ENCODE measurements at places on chromosomes 16 and 17.

DNA sequence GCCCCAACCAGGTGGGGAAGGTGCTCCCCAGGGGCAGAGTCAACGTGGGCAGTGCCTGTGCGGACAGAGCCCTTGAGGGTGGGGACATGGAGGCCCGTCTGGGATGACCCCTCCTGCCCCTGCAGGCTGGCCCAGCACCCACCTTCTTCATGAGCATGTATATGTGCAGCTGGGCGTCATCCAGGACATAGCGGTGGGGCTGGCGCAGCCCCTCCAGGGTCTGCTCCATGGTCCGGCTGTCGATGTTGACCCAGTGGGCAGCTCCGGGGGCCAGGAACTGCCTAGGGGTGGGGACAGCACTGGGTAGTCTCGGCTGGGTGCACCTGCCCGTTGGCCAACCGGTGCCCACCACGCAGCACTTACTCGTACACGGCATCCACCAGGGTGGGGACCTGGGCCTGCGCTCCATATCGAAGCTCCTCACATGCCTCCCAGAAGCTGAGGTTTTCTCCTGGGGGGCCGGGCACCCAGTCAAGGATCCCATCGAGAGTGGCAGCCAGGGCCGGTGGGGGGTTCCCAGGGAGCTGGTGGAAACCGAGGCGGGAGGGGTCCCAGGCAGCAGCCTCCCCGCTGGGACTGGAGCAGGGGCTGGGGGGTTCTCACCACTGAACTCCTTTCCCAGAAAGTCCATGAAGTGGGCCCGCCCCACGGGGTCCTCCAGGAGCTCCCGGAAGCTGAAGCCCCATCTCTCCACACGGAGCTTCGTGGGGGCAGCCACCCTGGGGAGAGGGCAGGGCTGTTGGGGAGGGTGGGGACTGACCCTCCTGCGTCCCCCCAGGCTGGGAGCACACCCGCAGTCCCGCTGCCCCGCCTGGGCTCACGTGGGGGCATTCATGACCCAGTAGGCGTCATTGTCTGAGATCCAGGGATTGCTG lies 5.1 kb downstream of the RGS11 start:
- DNase-seq = no peak

DNA sequence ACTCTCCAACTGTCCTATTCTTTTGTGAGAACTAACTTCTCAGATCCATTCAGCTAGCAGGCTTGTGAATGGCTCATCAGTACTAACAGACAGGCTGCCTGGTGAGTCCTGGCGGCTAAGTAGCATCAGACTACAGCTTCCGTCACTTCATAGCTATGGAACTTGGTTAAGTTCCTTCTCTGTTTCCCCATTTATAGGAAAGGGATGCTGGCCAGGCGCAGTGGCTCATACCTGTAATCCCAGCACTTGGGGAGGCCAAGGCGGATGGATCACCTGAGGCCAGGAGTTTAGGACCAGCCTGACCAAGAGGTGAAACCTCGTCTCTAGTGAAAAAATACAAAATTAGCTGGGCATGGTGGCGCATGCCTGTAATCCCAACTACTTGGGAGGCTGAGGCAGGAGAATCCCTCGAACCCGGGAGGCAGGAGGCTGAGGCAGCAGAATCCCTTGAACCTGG lies 49.9 kb upstream of the TANGO6 start:
- no peak for DNase-seq

- no peak for DNase-seq
Measured at GRCh38 chr17:14297161-14297851, 3.6 kb upstream of the HS3ST3B1 start.

DNA sequence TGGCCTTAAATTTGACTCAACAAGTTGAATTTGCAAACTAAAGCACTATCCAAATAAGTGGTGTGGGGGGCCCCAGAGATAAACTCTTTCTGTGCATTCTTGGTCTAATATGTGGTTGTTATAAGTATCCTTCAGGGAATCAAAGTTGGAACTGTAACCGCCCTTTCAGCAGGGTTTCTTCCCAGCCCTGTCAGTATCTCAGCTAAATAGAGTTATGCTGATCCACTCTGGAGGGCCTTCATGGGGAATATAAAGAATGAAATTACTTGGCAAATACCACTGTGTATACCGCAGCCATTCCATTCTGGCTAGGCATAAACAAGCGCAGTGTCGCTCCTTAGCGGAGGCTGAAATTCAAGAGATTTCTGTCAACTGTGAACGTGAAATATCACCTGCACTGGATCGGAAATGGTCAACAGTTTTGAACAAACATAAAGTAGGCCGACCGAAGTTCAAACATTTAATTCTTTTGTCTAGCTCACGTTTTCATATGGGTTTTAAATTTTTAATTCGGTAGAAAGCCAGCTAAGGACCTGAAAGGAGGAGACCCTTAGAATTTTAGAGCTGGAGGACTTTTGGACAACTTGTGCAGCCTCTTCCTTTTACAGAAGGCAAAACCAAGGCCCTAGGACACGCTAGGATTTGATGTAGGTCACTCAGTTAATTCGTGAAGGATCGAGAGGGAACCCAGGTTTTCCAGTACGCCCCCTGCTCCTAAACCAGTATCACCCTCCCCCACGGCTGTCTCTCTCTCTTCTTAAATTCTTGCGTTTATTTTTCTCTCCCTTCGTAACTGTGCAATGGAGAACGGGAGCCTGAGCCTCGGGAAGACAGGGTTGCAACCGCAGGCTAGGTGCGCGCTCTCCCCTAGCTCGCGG lies 74.7 kb downstream of the CHD9 start:
- no peak for DNase-seq

DNA sequence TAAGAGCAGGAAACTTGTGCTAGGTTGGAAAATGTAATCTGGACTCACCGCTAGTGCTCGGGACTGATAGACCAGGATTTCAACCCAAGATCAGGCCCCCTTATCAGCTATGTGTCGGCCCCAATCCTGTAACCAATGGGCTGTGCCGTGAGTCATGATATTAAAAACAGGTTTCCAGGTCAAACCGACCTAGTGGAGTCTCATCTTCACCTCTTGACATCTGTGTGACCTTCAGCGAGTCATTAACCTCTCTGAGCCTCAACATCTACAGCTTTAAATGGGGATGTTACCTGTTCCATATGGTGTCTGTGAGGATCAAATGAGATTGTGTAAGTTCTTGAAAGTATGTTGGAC lies 512 bp downstream of the PMM2 start:
- no peak for DNase-seq

DNA sequence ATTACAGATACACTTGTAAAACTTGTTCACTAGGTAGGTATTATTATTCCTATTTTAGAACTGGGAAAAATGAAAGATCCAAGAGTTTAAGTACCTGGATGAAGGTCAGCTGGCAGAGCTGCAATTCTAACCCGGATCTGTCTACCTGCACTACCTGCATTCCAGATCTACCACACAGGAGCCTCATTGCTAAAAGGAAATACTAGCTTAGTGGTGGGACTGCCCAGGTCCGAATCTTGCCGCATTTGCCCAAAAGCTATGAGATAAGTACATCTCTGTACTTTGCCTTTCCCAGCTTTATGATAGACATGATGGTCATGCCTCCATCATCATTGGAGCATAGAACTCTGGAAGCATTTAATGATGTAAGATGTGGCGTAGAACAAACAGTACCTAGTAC lies 36.8 kb upstream of the TEKT3 start:
- DNase-seq = no peak

- no peak for DNase-seq
Measured at GRCh38 chr17:8345951-8346665, 6.5 kb downstream of the ODF4 start.

- no peak for DNase-seq
Measured at GRCh38 chr16:89484923-89485679, 5.3 kb downstream of the ANKRD11 start.

DNA sequence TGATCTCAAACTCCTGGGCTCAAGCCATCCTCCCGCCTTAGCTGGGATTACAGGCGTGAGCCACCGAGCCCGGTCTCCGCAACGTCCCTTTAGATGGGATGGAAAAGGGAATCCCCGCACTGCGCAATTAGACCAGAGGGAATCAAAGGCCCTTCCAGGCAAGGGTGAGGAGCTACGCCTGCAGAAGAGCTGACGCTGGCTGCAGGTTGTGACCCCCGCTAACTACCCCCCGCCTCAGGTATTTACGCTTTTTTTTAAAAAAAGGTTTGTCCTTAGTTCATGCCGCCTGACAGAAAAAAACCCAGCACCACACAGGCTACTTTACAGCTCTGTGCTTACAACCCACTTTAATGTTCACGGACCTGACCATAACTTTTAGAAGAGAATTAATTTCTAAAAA lies 26.9 kb downstream of the ZCCHC14 start:
- no peak for DNase-seq

GRCh38 chr16:67111951-67112444 lies 2.3 kb downstream of the PHAF1 start:
- DNase-seq = no peak

- DNase-seq = no peak
Measured at GRCh38 chr17:897970-898619, 81.5 kb downstream of the NXN start.

DNA sequence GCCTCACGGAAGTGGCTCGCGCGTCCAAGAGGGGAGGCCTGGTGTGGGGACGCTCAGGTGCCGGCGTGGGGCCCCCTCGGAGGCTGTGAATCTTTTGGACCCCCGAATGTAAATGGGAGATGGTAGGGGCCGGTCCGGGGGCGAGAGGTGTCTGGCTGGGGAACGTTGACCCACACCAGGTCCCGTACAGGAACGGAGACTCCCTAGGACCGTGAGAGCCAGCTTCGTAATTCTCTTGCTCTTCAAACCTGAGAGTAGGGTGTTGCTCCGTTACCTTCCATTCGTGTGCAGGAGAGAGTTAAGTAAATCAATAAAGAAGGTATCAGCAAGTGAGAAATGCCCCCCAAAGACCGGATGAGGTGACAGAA lies 481 bp downstream of the LYRM1 start:
- DNase-seq = no peak

GRCh38 chr16:57304169-57305061 lies 19.9 kb upstream of the PLLP start:
- DNase-seq = no peak

DNA sequence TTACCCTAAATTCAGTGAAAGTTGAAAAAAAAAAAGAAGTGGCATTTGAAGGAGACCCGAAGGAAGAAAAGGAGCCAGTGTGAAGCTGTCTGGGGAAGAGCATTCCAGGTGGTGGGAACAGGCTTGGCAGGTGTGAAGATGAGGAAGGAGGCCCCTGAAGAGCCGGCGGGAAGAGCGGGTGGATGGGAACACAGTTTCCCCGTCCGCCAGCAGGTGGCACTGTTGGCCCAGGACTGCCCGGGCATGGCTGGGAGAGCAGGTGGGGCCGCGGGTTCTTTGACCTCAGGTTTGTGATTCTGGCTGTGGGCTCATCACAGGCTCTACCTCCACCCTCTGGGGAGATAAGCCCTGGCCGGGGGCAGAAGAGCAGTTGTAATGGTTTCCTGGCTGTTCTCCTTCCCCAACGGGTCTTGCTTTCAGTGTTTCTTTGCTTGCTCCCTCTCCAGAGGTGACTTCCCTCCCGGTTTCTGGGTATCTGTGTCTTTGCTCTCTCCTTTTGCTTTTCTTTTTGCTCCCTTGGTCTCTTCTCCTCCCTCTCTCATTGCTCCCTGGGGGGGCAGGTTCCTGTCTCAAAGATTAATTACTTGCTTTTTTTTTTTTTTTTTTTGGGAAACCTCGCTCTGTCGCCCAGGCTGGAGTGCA lies 32.3 kb downstream of the RAP1GAP2 start:
- DNase-seq = peak; percentile 84

DNA sequence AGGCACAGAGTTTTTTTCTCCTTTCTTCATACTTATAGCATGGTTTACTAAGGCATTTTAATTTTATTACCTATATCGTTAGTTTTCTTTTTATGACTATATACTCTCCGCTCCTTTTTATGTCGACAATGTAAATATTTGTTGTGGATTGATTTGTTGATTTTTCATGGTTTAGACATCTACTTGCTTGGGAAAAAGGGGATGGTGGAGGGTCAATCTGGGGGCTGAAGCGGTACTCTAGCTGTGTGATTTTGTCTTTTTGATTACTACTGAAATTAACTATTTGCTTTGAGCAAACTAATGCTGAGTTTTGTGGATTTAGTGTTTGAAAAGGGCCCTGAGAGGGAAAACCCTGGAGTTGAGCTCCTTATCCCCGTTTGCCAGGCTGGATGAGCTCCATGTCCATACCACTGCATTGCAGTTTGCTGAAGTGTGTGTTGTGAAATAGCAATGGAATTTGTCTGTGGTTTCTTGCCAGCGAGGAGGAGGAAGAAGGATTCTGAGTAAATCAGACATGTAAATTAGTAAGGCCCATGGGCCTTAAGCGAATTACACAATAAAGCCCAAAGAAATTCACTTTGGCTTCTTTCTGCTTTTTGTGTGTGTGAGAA lies 72.0 kb downstream of the FTO start:
- no peak for DNase-seq

GRCh38 chr17:80987941-80988461 lies 3.6 kb upstream of the CHMP6 start:
- no peak for DNase-seq

DNA sequence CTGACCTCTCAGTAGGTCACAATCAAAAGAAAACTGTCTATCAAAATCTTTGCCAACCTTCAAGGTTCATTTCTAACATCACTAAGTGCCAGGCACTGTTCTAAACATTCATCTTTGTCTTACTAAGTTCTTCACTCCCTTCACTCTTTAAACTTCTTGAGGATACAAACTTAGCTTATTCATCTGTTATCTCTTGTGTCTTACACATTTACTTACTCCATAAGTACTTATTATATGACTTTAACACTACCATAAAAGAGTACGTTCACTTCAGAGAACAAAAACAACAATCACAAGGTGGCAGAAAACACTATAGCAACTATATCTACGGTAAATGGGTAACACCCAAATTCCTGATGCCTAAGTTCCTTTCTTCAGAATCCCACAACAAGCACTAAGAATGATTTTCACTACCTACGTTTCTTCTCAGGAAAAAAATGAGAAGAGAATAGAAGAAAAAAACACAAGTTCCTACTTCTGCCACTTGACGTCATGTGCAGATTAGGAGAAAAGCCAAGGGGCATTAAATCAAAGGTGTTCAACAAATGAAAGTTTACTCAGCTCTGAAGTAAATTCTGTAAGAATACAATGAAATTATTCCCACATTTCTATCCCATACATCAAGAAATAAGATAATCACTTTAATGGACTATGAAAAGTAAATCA lies 29.2 kb downstream of the KANSL1 start:
- DNase-seq = no peak

- no peak for DNase-seq
Measured at GRCh38 chr17:5011928-5012327, 14.2 kb downstream of the KIF1C start.

- DNase-seq = no peak
Measured at GRCh38 chr16:54503011-54503855, 216.6 kb upstream of the IRX3 start.

DNA sequence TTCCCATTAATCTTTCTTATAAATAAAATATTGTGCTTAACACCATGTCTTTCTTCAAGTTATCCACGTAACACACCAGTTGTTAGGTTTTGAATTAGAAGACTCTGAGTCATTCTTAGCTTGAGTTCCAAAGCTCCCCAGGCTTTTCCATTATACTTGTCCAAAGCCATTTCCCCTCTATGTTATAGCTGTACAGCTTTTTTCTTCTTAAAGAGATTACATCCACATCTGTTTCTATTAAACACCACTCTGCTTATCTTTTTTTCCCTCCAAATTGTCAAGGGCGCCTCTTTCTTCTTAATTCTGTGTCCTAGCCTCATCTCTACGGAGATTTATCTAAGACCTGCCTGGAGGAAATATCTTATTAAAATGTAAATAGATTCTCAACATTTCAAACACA lies 139.4 kb upstream of the CPHXL start:
- DNase-seq = no peak

- DNase-seq = no peak
Measured at GRCh38 chr16:733382-734207, 6.7 kb downstream of the HAGHL start.

- DNase-seq = no peak
Measured at GRCh38 chr17:37043201-37043600, 94.4 kb downstream of the AATF start.
